ENCODE measurements at places on chromosomes 6 and 20.

DNA sequence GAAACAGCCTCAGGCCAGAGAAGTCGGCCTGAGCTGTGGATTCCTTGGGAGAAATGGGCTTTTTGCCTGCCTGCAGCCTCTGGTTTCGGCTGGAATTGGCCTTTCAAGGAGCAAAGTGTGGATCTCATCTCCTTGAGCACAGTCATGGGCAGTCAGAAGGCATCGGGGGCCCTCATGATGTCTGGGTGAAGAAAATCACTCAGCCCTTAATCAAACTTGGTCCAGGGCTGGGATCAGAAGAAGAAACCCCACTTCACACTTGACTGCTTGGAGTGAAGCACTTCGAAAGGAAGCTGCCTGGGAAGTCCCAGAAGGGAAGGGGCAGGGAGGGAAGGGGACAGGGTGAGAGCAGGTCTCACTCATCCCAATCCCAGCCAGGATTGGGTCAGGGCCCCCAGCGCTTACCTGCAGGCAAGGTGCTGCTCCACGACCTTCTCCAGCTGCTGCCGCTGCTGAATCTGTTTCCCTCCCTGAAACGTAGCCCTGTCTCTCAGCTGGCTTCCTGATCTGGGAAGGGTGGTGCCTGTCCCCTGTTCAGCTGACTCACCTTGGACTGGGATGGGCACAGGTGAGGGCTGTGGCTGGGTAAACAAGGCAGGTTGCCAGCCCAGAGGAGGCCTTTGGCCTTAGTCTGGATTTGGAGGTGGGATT, at the start of gene SDCBP2:
TSS of gene SDCBP2 (minus strand) at position 460 of the 651 bp plus-strand sequence. CDS start 8,723 bp downstream, outside the sequence.
- no peak for DNase-seq

- DNase-seq: no peak
Measured at GRCh38 chr6:112745765-112746164, 398.6 kb downstream of the RFPL4B start.

DNA sequence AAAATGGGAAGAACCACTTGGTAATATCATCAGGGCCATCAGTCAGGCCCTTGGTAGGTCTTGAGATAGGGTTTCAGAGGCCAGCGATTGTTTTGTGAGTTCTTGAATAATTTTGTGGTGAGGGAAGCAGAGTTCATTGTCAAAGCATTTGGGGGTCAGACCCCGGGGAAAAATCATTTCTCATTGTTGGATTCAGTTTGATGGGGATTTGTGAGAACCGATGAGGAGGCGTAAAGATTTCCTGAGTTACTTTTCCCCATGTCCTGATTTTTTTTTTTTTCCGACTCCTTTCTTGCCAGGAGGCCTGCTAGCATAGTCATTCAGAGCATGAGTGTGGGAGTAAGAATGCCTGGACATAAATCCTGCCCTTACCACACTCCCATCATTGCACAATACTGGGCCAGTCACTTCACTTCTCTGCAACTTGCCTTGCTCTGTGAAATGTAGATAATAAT, 60.3 kb downstream of the TSHZ2 start:
- DNase-seq: no peak

- no peak for DNase-seq
Measured at GRCh38 chr6:3910106-3910663, 61.0 kb downstream of the FAM50B start.

DNA sequence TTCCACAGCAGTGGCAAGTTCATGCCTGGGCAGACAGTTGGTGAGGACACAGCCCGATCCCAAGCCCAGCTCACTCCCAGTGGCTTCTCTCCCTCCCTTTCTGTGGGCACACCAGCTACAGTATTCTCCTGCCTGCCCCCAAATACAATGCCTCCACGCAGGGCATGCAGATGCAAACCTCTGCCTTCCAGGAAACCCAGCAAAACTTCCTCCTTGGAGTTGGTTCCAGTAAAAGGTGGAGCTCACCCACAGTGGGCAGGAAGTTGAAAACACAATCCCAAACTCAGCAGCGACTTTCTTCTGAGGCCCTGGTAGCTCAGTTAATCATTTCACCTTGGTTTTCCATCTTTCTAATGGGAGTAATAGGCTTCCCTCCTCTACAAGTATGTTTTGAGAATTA, 93.7 kb downstream of the LY86 start:
- DNase-seq: no peak

DNA sequence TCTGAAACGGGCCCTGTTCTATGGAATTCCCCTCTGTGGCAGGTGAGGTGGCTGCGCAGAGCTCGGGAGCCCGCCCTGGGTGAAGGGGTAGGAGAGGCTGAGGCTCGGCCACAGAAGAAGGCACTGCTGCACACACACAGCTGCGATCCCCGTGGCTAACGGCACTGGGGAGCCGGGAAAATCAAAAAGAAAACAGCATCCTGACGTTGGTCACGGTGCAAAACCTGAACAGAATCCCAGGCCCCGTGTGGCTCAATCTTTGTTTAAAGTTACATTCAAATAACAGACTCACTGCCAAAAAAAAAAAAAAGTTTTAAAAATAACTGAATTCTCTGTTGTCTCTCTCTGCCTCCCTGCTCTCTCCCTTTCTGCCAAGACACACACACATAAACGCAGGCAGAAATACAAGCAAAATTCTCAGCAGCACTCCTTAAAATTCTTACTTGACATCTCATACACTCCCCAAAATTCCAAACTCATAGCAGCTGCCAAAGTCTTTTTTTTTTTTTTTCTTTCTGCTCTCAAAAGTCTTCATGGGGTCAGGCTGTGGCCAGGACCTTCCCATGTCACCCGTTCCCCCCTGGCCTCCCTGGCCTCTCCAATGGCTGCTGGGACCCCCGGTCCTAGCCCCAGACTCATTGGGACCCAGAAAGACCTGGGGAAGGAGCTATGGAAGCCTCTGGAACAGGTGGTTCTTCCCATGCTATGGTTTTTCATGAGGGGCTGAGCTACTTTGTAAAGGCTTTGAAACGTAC, 248.8 kb downstream of the TTLL2 start:
- DNase-seq: no peak

DNA sequence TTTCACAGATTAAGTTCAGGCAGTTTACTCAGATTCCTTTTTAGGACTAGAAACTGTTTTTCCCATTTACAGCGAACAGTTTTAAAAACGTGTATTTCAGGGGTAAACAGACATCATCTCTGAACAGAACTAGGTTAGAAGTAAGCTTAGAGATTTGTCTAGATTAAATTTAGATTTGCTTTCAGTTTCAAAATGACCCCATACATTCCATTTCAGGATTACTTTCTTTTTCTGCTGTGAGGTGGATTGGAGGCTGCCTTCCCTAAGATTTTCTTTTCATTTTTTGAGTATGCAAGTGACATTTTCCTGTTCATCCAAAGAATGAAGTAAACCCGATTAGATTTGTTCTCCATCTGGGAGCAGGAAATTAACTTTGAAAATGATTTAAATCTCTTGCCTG, 747.2 kb downstream of the KHDRBS2 start:
- DNase-seq: no peak

DNA sequence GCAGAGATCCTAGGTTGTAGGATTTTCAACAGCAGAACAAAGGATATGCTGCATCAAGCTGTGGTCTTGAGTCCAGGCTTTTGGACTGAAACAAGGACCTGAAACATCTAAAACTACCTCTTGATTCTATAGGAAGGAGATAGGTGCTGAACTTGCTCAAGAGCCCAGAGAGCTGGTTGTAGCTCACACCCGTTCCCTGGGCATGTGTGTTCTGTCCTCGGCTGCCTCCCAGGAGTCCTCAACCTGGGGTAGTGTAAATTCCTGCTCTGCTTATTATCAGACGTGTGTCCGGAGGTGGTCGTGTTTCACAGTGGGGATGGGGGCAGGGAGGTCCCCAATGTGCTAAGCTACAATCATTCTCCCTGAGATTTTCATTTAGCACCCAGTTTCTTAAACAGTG, 4.8 kb downstream of the NOP56 start:
- no peak for DNase-seq

DNA sequence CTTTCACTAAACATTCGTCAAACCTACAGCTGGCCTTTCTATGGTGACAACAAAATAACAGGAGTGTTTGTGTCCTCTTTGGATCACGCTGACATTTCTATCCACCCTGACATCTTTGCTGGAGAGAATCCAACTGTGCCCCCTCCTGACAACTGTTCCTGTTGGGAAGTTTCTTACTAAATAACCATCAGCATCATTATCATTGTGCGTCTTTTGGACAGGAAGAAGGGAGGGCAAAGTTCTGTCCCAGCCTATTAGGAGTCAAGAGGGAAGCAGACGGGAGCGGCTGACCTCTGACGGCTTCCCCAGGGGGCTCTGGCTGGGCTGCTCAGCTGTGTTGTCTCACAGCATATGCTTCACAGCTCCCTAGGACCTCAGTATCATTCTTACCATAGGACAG, 195.9 kb upstream of the SULF2 start:
- DNase-seq: no peak

DNA sequence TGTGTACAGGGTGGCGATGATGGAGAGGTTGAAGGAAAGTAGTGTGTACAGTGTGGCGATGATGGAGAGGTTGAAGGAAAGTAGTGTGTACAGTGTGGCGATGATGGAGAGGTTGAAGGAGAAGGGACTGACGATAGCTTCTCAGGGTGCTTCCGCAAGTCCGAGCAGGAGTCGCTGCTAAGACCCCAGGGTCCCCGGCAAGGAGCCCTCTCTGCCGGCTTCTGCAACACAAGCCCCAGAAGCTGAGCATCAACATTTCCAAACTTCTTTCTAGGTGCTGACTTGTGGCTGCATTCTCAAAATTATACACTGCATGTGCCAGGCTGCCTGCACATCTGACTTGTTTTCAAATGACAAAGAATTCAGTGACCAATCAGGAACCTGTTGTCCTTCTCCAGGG, 47.8 kb upstream of the NXT1 start:
- no peak for DNase-seq

GRCh38 chr6:35751594-35751993, 14.8 kb downstream of the ARMC12 start:
- DNase-seq: no peak

DNA sequence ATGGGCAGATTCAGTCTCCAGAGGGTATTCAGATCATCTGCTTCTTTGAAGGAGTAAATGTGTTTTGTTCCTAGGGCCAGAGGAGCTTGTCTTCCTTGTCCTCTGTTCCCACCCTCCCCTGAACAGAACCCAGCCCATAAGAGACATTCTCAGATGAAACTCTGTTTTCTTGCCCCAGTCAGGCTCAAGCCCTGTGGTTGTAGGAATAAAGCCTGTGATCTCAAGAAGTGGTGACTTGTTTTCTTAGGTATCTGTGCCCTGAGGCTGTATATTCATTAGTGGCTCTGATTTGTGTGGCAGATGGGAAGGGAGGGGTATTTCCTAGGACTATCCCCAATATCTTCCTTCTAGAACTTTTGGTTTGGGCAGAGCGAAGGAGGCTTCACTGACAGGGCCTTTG, 27.9 kb downstream of the GSS start:
- no peak for DNase-seq

DNA sequence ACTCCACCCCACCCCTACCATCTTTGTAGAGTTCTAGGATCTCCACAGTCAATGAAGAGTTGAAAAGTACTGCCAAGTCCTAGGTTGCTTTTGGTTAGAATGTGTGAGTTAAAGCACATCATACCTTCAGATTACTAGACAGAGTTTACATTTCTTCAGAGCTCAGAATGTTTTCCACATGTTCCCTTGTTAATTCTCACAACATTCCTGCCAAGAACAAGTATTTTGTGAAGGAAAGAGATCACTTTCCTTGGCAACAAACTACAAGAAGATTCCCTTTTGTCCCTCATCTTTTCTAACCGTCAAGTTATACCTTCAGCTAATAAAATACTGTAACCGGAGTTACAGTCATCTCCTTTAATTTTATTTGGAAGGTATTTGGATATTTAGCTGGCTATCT, 266.8 kb downstream of the ZFAND3 start:
- no peak for DNase-seq

- DNase-seq: no peak
Measured at GRCh38 chr20:43096126-43096930, 93.4 kb downstream of the PTPRT start.

GRCh38 chr6:149248693-149249369, 68.7 kb upstream of the TAB2 start:
- peak; percentile 5 for DNase-seq

DNA sequence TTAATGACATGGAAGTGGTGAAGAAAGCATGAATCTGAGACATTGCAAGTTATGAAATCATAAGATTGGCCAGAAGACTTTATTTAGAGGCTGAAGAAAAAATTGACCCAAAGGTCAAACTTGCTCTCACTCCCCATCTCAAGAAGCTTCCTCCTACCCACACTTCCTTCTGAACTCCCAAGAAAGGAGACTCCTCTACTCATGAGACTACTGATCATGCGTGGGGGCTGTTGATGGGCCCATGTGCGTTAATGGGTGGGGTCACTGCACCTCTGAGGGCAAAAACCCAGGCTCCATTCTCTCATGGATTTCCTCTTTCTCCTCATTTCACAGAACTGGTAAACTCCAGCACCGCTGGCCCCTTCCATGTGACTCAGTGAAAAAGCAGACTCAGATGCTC, 470.6 kb upstream of the ARID1B start:
- no peak for DNase-seq

DNA sequence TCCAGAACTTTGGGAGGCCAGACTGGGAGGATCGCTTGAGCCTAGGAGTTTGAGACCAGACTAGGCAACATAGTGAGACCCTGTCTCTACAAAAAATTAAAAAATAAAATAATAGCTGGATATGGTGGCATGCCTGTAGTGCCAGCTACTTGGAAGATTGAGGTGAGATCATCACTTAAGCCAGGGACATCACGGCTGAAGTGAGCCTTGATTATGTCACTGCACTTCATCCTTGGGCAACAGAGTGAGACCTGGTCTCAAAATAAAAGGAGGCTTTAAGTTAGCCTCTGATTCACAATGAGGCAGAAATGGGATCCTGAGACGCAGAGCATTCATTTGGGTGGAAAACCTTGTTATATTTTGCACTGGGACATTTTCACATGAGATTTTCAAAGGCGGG, 57.0 kb downstream of the TULP4 start:
- no peak for DNase-seq

GRCh38 chr6:4759997-4760396, 16.2 kb upstream of the CDYL start:
- DNase-seq: no peak

GRCh38 chr6:36924131-36924530, 30.4 kb upstream of the PI16 start:
- no peak for DNase-seq

DNA sequence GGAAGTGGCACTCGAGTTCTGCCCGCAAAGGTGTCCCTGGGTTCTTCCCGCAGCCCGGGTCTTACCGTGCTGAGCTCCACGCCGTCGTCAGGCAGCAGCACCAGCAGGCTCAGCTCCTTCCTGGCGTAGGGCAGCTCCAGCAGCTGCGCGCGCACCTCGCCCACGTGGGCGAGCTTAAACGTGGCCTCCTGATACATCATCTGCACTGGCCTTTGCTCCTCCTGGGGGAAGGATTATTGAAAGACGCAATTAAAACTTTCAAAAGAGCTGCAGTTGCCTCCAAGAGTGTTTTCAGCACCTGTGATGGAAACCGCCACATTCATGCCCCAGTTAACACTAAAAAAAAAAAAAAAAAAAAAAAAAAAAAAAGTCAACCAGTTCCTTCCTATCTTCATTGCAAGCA, 11.3 kb downstream of the SERPINB9 start:
- peak; percentile 56 for DNase-seq

DNA sequence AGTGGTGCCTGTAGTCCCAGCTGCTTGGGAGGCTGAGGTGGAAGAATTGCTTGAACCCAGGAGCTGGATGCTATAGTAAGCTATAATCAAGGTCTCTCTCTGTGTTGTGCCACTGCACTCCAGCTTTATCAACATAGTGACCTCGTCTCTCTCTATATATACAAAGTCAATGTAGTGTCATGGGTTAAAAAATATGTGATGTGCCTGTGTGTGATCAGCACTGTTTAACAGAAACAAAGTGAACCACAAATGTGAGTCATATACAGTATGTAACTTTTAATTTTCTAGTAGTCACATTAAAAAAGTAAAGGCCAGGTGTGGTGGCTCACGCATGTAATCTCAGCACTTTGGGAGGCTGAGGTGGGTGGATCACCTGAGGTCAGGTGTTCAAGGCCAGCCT, 85.3 kb upstream of the RNF24 start:
- no peak for DNase-seq
